ENCODE measurements at places on chromosomes 7 and 10.

DNA sequence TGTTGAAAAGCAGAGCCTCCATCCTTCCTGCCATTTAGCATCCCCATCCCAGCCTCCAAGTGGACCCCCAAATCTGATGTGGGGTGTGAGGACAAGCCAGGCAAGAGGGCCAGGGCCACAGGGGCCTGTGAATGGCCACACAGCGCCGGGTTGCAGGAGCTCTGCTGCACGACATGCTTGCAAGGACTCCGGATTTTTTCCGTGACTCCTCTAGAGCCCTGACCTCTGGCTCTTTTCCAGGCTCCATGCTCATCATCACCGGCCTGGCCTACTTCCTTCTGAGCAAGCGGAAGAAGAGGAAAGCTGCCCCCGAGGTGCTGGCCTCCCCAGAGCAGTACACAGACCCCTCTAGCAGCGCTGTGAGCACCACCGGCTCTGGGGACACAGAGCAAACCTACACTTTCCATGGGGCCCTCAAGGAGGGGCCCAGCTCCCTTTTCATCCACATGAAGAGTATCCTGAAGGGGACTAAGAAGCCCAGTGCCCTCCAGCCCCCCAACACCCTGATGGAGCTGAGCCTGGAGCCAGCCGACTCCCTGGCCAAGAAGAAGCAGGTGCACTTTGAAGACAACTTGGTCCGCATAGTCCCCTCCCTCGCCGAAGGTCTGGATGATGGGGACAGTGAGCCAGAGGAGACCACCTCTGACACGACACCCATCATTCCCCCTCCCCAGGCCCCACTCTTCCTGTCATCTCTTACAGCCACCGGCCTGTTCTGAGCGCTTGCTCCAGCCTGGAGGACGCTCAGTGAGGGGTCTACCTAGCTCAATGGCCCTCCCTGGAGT lies 23.5 kb downstream of the TMEM72 start:
- DNase-seq: no peak

- DNase-seq: peak; percentile 79
Measured at GRCh38 chr7:41943094-41943577, 240.2 kb upstream of the INHBA start.

GRCh38 chr7:70434376-70434775 lies 697.6 kb upstream of the GALNT17 start:
- no peak for DNase-seq

DNA sequence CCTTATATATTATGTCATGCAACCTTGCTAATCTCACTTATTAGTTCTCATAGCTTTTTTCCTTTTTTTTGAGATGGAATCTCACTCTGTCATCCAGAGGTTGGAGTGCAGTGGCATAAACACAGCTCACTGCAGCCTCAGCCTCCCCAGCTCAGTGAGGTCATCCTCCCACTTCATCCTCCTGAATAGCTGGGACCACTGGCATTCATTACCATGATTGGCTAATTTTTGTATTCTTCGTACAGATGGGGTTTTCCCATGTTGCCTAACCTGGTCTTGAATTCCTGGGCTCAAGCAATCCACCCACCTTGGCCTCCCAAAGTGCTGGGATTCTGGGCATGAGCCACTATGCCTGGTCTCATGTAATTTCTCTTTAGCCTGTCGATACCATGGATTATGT lies 89.1 kb upstream of the TRIM24 start:
- DNase-seq: peak; percentile 4

DNA sequence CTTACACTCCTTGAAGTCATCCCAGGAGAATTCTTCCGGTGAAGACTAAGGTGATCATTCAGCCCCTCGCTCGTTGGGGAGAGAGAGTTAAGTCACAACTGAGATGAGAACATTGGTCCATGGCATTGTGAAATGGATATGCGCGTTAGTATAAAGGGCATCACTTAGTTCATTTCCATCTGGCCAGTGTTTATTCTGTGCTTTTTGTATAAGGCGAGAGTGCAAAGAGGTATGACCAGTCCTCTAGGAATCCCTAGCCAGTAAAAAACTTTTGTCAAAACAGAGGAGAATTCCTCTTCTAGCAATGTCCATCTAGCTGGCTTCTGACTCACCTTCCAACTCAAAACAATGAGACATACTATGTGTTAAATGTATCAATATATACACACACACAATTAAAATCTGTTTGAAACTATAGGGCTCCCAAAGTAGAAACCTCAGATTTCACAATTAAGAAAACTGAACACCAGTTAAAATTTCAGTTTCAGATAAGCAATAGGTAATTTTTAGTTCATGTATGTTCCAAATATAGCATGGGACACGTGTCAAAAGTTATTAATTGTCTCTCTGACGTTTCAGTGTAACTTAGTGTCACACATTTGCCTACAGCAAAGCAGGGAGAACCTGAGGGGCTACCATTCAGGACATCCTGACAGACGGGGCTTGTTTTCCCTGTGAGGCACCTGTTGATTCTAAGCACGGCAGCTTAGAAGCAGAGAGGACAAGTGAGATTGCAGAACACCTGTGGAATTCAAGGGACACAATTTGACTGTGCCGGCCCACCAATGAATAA lies 158.9 kb downstream of the KLF6 start:
- DNase-seq: peak; percentile 95

DNA sequence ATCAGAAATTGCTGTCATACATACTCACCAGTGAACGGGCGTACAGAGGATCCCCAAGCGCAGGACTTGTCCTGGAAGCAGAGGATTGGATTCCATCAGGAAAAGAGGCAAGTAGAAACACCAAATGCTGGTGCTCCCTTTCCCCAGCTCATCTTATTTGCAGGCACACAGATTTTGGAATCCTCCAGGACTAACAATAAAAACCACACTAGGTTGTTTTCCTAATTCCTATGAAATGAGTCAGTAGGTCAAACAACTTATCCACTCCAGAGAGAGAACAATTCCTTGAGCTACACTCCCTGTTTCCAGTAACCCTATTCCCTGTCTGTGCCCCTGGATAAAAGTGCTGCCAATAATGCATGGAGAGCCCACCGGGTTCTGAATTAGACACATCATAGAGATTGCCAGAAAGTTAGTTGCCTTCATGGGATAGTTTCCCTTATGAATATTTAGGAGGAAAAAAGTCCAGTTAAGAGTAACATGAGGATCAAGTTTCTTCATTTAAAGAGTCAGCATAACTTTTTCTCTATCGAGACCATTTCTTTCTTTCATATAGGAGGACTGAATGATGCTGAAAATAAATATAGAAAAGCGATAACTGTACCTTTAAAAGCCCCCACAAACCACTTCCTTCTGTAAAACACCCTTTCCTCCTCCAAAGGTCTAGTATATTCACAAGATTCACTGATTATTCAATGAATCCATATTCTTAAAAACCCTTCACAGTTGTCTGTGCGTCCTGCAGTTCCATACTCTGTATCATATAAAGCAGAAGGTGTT lies 178.3 kb upstream of the KLF14 start:
- DNase-seq: peak; percentile 76

DNA sequence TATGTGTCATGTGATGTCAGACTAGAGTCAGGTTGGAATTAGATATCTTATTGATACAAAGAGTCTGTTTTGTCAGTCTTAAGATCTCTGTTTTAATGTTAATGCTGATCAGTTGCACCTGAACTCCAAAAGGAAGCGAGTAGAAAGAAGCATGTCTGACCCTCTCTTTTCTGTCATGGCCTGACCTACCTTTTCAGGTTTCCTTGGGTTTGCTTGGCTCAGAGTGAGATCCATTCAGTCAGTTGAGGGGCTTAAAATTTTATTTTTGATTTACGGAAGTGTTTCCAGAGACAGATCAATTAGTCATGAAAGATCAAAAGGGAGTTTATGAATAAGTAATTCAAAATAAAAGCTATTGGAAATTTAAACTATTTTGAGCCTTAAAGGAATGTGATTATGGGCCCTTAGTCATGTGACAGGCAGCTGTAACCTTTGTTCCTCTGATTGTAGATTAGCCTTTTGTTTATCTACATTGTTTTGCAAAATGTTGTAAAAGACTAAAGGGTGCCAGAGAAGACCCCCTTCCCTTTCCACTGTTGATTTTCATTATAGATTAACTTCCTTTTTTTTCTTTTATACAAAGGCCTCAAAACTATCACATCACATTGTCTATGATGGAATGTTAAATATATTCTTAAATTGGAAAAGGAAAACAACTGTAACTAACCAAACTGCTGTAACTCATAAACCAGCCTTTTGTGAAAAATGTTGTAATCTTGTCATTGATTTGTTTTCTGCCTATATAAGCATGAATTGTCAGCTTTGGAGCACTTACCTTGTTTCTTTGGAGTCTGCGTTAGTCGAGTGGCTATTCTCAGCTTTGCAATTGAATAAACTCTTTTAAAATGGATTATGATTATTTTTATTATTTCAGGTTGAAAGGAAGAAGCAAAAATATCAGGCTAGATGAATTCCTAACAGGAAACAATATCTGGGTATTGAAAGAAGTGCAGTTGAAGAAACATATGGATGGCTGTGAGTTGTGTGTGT lies 195.5 kb upstream of the MBL2 start:
- no peak for DNase-seq

- DNase-seq: no peak
Measured at GRCh38 chr10:103751667-103752290, 103.6 kb downstream of the SH3PXD2A start.

- DNase-seq: peak; percentile 18
Measured at GRCh38 chr7:90337106-90337505, 9.4 kb upstream of the GTPBP10 start.

DNA sequence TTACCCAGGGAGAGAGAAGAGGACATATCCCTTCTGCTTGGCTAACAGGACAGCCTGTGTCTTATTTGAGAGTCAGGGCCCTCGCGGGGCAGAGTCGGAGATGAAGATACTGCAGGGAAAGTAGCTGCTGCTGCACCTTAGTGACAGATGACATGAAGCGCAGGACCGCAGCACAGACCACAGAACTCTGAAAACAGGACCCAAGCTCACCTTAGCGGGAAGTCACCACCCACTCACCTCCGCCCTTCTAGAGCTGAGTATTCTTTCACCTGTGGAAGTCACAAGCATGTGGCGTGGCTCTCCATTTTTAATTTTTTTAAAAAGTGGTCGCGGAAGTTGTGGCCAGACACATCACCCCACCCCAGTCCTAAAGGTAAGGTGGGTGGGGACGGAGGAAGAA lies 191.4 kb downstream of the FAM107B start:
- no peak for DNase-seq

- DNase-seq: no peak
Measured at GRCh38 chr10:126841341-126841895, 63.8 kb upstream of the DOCK1 start.

DNA sequence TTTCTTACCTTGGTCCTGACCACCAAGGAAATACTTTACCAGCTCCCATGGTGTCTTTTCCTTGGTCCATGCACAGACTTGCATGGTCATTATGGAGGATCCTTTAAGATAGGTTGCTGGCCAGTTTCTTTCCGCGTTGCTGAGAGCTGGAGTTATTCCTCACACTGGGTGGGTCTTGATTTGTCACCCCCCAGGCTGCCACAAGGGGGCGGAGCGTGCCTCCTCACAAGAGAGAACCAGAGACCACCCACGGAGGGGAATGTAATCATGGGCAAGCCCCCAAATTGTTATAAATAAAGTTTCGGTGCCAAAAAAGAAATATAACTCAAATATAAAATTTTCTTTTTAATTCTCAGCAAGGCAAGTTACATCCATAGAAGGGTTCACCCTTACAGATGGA lies 10.5 kb upstream of the TRIM24 start:
- DNase-seq: no peak

- DNase-seq: peak; percentile 59
Measured at GRCh38 chr10:86446987-86447386, 74.6 kb downstream of the WAPL start.

Data from iris pigment epithelial cell (primary cell).